ENCODE measurements at places on chromosomes 16 and 17. TPM values are rescaled to one million over a fixed set of nuclear protein-coding genes. Genes with fewer than 3 reads are reported as not detected.
A peak's percentile ranks its signal among the peaks of the same experiment; 100 is the strongest.

GRCh38 chr17:82600731-82601446 lies 47.4 kb downstream of the WDR45B start:
- H3K4me3 ChIP-seq, result no peak overlapping the region
- H3K36me3 ChIP-seq, result peaks cover 31% of the 10 kb centered on the region
- H3K27me3 ChIP-seq, result no peaks in the 10 kb centered on the region
- no peak overlapping the region for H3K27ac ChIP-seq
- DNase-seq, result no peak

GRCh38 chr16:69526831-69527655 lies 38.7 kb upstream of the NFAT5 start:
- H3K27ac ChIP-seq, result no peak overlapping the region
- peaks cover 9% of the 10 kb centered on the region for H3K4me1 ChIP-seq
- DNase-seq, result no peak
- H3K27me3 ChIP-seq, result no peaks in the 10 kb centered on the region
- H3K4me3 ChIP-seq, result no peak overlapping the region
- no peaks in the 10 kb centered on the region for H3K36me3 ChIP-seq

- no peaks in the 10 kb centered on the region for H3K4me1 ChIP-seq
- no peak overlapping the region for H3K27ac ChIP-seq
- no peak overlapping the region for H3K4me3 ChIP-seq
- no peak for DNase-seq
Observed at GRCh38 chr17:57366177-57366557, 109.8 kb downstream of the MSI2 start.

GRCh38 chr16:10240854-10241613 lies 58.8 kb upstream of the GRIN2A start:
- no peak for DNase-seq
- H3K36me3 ChIP-seq, result no peaks in the 10 kb centered on the region
- H3K27ac ChIP-seq, result no peak overlapping the region
- no peaks in the 10 kb centered on the region for H3K27me3 ChIP-seq

- no peaks in the 10 kb centered on the region for H3K4me1 ChIP-seq
- DNase-seq, result no peak
- no peaks in the 10 kb centered on the region for H3K27me3 ChIP-seq
- no peak overlapping the region for H3K4me3 ChIP-seq
- H3K36me3 ChIP-seq, result no peaks in the 10 kb centered on the region
- no peak overlapping the region for H3K27ac ChIP-seq
Observed at GRCh38 chr17:56876766-56877179, 37.1 kb downstream of the TRIM25 start.

DNA sequence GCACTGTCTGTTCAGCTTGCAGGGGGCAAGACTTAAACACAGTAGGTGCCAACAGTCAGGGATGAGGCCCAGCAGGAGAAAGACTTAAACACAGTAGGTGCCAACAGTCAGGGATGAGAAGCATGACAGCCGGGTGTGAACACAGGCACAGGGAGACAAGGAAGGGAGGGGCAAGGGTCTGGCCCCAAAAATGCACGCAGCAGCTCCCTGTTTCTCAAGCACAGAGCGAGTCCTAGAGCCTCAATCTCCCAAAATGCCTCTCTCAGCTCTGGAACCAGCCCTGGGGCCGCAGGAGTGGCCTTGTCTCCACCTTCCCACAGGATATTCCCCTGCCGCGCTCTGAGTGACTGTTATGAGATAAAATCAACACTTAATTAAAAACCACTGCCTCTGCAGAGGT lies 66.4 kb downstream of the DYNLRB2 start:
- H3K36me3 ChIP-seq, result no peaks in the 10 kb centered on the region
- H3K4me3 ChIP-seq, result no peak overlapping the region
- H3K27ac ChIP-seq, result no peak overlapping the region

- H3K27me3 ChIP-seq, result no peaks in the 10 kb centered on the region
- DNase-seq, result peak; percentile 79
- H3K27ac ChIP-seq, result peak overlapping the region; percentile 92
- H3K4me1 ChIP-seq, result peaks cover 4% of the 10 kb centered on the region
Observed at GRCh38 chr17:76385892-76386786, 1.7 kb downstream of the SPHK1 start.

GRCh38 chr17:63490329-63490728 lies 13.5 kb downstream of the ACE start:
- no peaks in the 10 kb centered on the region for H3K4me1 ChIP-seq
- H3K36me3 ChIP-seq, result no peaks in the 10 kb centered on the region
- H3K27ac ChIP-seq, result no peak overlapping the region
- no peak overlapping the region for H3K4me3 ChIP-seq

DNA sequence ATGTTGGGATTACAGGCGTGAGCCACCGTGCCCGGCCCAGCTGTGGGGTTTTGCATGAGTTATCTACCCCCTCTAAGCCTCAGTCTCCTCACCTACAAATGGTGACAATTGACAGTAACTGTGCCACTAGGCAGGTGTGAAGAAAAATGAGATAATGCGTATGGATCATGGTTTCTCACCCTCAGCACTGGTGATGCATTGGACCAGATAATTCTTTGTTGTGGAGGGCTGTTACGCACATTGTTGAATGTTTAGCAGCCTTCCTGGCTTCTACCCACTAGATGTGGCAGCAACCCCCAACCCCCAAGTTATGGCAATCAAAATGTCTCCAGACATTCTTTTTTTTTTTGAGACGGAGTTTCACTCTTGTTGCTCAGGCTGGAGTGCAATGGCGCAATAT lies 9.0 kb upstream of the HAPSTR1 start:
- no peaks in the 10 kb centered on the region for H3K27me3 ChIP-seq
- no peak for DNase-seq

GRCh38 chr16:87982581-87983041 lies 31.4 kb downstream of the BANP start:
- no peaks in the 10 kb centered on the region for H3K36me3 ChIP-seq
- no peak for DNase-seq
- H3K4me3 ChIP-seq, result no peak overlapping the region
- H3K27ac ChIP-seq, result no peak overlapping the region
- no peaks in the 10 kb centered on the region for H3K27me3 ChIP-seq

MSLN gene
- not detected for polyA plus RNA-seq

ATP6V0C gene
- 53.9 TPM for polyA plus RNA-seq

TTLL6 gene
- polyA plus RNA-seq, result not detected

Measured in fibroblast of lung (primary cell).